ENCODE measurements at places on chromosomes 2 and 18.

DNA sequence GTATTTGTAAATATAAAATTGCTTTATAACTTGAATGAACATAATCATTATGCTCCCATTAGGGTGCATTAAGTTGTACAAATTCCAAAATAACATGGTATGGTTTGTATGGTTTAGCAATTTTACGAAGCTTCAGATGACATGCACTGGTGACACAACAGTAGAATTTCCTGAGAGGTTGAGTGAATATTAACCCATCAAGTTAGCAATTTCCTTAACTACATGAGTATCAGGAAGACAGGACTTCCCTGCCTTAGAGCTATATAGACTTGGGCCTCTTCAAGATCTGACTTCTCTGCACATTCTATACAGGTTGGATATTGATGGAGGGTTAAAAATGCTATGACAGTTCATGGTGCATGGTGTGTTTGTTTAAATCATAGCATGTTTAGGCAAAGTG is 60.2 kb downstream of the ZC3H6 start:
- no peak for DNase-seq

DNA sequence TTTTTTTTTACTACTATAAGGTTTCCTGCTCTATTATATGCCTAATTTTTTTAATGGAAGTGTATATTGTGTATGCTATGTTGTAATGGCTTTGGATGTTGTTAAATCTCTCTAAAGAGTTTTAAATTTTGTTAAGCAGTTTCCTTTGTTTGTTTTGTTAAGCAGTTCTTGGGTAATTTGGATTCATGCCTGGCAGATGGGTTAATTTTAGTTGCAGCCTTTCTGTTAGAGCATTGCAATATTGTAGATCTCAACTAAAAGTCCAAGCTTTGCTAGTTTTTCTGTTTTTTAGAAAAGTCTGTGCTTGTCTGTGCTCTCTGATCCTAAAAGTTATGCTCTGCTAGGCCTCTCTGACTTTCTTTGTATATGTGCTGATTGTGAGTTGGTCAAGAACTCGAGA is 1229.0 kb upstream of the NRXN1 start:
- no peak for DNase-seq

- DNase-seq = no peak
Observed at GRCh38 chr18:65608471-65608870, 142.3 kb upstream of the CDH7 start.

DNA sequence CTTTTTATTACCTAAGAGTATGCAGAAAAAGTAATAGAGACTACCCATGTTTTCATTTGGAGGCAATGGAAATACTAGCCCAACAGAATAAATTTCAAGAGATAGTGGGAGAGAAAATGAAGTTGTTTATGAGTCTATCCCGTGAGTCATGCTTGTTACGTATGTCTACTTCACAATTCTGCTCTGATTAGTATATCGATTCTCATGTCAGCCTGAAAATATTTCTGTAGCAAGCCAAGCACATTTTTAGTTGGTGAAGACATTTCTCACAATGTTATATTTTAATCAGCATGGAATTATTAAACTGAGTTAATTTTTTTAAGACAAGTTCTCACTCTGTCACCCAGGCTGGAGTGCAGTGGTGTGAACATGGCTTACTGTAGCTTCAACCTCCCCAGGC is 346.1 kb downstream of the RPRM start:
- no peak for DNase-seq

GRCh38 chr18:74725690-74726089 is 128.0 kb downstream of the ZNF407 start:
- no peak for DNase-seq

GRCh38 chr2:98391581-98392270 is 45.5 kb downstream of the CNGA3 start:
- DNase-seq = no peak

DNA sequence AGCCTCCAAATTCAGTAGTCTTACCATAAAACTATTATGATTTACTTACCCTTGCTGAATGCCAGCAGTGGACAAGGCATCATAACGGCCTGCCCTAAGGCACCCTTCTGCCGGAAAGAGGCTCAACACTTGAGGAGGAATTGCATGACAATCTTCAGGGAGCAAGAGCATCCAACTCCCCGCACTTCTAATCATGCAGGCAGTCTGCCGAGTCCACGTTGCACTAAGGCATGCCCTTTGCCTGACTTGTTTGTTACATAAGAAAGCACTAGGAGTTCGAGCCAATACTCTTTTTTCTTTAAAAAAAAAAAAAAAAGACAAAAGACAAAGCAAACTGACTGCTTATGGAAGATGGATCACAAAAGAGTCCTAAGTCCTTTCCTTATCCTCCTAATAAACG is 17.9 kb upstream of the SPTBN1 start:
- no peak for DNase-seq
